K562 (cell line): ENCODE measurements at places on chromosomes 7 and 10.

DNA sequence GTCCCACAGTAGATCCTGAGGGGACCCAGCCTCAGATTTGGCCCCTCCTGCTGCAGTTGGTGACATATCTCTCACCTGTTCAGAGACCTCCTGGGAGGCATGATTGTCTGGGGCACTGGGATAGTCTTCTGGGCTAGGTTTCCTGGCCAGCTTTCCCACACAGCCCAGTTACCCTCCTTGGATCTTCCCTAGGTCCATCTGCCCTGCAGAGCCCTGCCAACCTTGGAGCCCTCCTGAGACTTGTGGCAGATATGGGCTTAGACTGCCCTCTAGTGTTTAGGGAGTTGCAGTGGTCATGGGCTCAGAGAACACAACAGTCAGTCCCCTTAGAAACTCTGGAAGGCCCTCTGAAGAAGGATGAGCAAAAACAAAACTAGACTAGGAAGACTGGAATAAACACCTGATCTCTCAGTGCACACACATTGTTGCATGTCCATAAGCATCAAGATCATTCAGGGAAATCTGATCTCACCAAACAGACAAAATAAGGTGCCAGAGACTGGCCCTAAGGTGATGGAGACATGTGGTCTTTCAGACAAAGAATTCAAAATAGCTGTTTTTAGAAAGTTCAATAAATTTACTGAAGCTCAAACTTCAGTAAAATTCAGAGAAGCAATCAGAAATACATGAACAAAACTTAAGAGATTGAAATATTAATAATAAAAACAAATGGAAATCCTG lies 324.6 kb downstream of the ATRNL1 start:
- DNase-seq = no peak

- no peak for DNase-seq
These were observed 364.2 kb upstream of the COBL start for GRCh38 chr7:51680594-51681399.

DNA sequence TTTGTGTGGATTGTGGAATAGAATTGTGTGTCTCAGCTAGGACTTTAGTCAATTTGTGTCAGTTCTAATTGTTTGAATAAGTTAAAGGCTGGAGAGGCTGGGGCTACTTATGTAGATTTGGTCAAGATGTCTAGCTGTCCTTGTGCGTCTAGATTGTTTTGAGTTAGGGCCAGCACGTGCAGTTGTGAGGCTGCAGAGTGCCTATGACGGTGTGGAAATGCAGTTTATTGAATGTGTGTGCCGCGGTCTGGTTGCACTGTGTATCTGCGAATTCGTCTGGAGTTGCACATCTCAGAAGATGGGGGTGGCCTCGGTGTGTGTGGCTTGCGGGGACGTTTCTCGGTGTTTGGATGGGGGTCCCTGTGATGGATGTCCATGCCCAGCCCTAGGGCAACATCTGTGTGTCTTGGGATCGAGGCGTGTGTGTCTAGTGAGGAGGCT lies 10.2 kb downstream of the EMX2 start:
- no peak for DNase-seq

- DNase-seq = no peak
These were observed 313.0 kb upstream of the GLI3 start for GRCh38 chr7:42549866-42550485.

DNA sequence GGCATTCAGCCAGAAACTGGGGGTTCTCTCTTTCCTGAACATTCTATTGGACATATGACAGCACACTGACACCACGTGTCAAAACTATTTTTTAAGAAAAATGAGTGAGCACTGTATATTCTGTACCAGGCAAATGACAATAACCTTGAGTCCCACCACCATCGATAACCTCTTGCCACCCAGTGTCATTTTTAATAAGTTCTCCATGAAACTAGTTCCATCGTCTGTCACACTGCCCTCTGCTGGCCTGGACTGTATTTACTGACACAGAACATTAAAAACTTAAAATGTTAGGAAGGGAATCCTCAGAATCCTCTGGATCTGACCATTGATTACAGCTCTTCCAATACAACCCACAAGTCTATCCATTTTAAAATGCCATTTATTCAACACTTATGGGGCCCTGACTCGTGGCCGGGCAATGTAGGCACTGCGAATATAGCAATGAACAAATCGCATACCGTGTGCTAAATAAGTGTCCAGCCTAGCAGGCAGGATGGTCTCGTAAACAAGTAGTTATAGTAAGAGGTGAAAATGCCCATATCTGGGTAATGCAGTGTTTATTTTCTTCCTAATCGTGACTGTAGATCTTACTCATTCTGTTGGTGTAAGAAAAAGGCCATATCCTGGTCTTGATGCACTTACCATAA lies 35.9 kb upstream of the CACNB2 start:
- peak; percentile 34 for DNase-seq

DNA sequence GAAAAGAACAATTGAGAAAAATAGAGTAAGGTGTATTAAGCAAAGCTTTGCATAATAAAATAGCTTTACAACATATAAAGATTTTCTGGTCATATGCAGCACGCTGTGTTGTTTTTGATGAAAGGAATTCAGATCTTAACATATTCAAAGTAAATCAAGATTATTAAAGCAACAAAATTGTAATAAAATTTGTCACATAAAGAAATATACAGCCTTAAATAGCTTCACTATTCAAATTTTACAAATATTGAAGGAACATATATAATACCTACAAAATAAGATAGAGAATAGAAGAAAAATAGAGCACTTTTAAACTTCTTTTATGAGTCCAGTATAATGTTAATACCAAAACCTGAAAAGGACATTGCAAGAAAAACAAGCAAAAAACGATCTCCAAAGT lies 749.1 kb upstream of the POT1 start:
- no peak for DNase-seq

GRCh38 chr7:36487756-36488336 lies 98.2 kb downstream of the ANLN start:
- no peak for DNase-seq

- no peak for DNase-seq
These were observed 68.0 kb downstream of the SLC29A4 start for GRCh38 chr7:5350600-5351385.

DNA sequence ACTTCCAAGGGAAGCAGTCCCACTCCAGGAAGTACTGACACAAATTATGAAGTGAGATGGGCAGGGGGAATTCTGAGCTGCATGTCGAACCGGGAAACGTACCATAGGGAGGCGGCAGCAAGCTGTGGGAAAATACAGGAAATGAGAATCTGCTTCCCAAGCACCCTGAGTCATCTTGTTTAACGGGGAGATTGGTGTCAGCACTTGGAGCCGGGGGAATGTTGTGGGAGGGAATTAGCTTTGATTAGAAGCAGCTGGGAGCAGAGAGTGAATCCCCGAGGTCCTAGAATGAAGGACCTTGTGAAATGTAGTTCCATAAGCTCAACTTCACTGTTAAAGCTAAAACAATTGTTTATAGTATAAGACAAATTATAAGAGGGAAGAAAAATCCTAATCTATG lies 141.4 kb upstream of the PRKCQ start:
- DNase-seq = no peak

- DNase-seq = no peak
These were observed at the start of gene HOXA11 for GRCh38 chr7:27185013-27185853. HOXA11 (minus strand) TSS chr7:27185232; CDS start chr7:27185144, 88 bp downstream.

DNA sequence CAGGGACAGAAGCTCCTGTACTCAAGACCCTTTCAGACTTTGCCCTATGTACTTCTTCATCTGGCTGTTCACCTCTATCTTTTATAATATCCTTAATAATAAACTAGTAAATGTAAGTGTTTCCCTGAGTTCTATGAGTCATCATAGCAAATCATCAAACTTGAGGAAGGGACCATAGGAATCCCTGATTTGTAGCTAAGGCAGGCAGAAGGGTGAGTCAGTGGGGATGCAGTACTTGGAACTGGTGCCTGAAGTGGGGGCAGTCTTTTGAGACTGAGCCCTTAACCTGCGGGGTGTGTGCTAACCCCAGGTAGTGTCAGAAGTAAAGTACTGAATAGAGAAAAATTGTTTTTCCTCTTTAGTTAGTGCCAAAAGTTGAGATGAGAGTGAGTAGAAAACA lies 6.2 kb upstream of the TMEM243 start:
- DNase-seq = no peak

- no peak for DNase-seq
These were observed 60.7 kb downstream of the OTUD1 start for GRCh38 chr10:23499372-23500132.
